Neural crest cell (in vitro differentiated cells): ENCODE measurements at places on chromosomes 16 and 17. TPM values are rescaled to one million over a fixed set of nuclear protein-coding genes. Genes with fewer than 3 reads are reported as not detected.

SARM1 gene
- total RNA-seq: 47.5 and 52.5 TPM in 2 replicates

- peak; percentile 45 for DNase-seq
Observed at GRCh38 chr17:50270435-50271362, 3.6 kb upstream of the TMEM92 start.

DNA sequence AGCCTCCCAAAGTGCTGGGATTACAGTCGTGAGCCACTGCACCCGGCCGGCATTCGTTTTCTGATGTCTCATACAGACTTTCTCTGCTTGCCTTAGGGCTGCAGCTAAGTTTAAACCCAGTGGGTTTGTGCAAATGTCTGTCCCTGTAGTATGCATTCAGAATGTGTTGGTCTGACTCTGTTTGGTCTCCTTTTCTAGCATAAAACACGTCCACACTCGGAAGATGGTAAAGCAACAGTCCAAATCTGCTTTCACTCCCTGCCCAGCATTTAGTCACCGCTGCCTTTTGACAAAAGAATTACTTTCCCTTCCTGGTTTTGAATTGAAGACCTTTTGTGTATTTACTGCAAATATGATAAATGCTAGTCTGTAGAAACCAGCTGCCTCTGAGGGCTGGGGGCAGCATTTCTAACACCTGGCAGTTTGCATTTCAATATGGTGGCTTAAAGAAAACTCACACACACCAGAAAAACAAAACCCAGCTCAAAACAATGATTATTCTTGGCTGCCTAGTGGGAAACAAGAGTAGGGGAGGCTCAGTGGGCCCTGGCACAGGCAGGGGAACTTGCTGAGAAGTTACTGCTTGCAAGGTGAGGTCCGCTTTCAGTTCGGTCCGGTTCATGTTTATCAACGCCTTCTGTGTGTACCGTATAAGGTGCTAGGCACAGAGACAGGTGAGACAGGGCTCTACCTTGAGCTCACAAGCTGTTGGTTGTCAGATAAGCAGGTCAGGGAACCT, 56.9 kb downstream of the MSI2 start:
- DNase-seq: no peak

DNA sequence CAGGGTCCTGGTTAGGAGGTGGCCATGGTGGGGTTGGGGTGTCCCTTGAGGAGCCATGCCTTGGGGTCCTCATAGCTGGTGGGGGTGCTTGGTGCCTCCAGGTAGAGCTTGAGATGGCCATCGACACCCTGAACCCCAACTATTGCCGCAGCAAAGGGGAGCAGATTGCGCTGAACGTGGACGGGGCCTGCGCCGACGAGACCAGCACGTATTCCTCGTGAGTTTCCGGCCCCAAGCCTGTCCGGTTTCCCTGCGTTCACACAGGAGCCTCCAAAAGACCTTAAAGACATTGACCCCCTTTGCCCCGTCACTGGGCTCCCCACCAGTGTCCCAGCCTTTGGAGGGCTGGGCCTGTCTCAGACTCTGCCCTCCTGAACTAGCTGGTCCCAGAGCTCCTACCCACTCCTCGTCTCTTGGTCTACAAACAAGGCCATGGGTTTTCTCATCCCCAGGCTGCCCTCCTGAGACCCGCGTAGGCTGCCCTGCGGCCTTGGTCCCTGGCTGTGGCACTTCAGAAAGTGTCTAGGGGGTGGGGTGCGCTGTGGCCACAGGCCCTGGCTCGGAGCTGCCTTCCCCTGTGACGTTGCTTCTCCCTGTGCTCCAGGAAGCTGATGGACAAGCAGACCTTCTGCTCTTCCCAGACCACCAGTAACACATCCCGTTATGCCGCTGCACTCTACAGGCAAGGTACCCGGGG, 11.8 kb downstream of the POLR3E start:
- DNase-seq: no peak

GRCh38 chr16:74264811-74265210, 31.8 kb upstream of the PSMD7 start:
- DNase-seq: no peak

- no peak for DNase-seq
Observed at GRCh38 chr16:1182316-1182671, 29.4 kb downstream of the CACNA1H start.

DNA sequence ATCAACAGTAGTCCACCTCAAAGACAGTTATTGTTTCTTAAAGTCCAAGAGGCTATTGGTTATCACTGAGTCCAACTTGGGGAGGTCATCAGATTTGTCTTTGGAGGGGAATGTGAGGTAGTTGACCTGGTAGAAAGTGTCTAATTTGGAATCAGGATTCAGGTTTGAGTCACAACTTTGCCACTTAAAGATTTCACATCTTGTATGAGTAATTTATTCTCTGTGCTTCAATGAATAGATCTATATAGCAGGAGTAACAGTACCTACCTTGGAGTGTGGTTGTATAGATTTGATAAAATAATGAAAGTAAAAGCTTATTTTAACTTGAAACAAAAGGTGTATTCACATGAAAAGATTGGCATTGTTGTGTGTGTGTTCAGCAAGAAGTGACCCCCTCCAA, 119.3 kb upstream of the TBX2 start:
- DNase-seq: no peak

GFER gene
- total RNA-seq: 42.5 and 43.3 TPM in 2 replicates

- no peak for DNase-seq
Observed at GRCh38 chr16:78742501-78743283, 643.2 kb downstream of the WWOX start.

GRCh38 chr17:45394913-45395568, 37.6 kb downstream of the ARHGAP27 start:
- DNase-seq: peak; percentile 85

UMOD gene
- not detected in 2 replicates for total RNA-seq

- no peak for DNase-seq
Observed at GRCh38 chr16:47311738-47312505, 148.9 kb downstream of the ITFG1 start.

SULT1A3 gene
- total RNA-seq: 23.9 and 26.4 TPM in 2 replicates

- DNase-seq: no peak
Observed at GRCh38 chr17:51796026-51796425, 362.5 kb downstream of the CA10 start.

GRCh38 chr16:28193530-28194423, 18.0 kb downstream of the XPO6 start:
- DNase-seq: no peak

DNA sequence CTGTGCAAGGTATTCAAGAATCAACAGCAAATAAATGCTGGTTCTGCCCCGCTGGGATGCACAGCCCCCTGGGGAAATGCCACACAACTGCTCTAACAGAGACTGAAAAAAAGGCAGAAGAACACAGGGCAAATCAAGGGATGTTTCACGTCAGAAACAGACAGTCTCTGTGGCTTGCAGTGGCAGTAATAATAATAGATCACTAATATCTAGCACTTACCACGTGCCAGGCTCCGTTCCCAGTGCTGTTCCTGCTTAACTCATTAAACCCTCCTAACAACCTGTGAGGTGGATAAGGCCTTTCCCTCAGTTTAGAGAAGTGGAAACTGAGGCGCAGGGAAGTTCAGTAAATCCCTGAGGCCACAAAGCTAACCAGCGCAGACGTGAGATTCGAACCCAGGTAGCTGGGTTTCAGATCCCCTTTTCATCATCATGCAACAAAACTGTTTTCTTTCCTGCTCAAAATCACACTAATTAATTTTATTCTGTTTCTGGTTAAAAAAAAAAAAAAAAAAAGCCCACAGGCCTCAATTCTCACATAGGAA, 36.7 kb downstream of the ARHGAP17 start:
- DNase-seq: no peak

ALKBH5 gene
- 104 and 109 TPM in 2 replicates for total RNA-seq

DNA sequence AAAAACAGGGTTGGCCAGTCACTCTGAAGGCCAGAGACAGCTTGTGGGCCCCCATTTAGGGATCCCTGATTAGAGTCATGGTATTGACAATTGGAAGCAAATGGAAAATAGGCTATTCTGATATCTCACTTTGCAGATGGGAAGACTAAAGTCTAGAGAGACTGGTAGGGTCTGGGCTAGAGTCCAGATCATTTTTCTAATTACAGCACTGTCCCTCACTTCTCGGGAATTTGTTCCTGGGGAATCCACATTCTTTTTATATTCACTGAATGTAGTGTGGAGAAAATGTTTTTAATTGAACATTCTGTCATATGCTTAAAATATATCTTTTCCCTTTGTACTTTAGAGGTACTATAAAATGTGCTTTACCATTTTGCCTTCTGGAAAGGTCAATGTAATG, 1.1 kb downstream of the KATNIP start:
- DNase-seq: no peak

- no peak for DNase-seq
Observed at GRCh38 chr17:63365366-63366240, 80.5 kb downstream of the CYB561 start.

DNA sequence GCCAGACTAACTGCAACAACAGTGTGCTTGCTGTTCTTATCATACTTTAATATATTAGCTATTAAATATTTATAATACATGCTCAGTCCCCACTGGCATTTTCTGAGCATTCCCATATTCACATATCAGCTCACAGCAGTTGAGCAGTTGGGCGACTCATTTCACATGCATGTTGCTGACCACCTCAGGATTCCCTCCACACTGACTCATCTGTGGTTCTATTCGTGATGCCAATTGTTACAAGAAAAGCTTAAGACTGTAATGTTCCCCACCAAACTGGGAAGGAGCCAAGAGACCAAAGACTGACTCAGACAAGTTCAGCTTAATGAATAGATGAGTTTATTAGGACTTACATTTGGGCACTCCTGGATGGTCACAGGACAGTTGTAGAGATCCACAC, 100.3 kb upstream of the KIF2B start:
- no peak for DNase-seq

ITGB3 gene
- total RNA-seq: 0.09 and 0.11 TPM in 2 replicates
